ENCODE measurements at places on chromosomes 3 and 15.

- DNase-seq: no peak
These were observed 2.1 kb upstream of the ANXA2 start for GRCh38 chr15:60399931-60400330.

GRCh38 chr3:184260724-184261269 lies 556 bp downstream of the CAMK2N2 start:
- DNase-seq: no peak

GRCh38 chr3:49910409-49911123 lies 6.9 kb upstream of the MST1R start:
- DNase-seq: no peak

DNA sequence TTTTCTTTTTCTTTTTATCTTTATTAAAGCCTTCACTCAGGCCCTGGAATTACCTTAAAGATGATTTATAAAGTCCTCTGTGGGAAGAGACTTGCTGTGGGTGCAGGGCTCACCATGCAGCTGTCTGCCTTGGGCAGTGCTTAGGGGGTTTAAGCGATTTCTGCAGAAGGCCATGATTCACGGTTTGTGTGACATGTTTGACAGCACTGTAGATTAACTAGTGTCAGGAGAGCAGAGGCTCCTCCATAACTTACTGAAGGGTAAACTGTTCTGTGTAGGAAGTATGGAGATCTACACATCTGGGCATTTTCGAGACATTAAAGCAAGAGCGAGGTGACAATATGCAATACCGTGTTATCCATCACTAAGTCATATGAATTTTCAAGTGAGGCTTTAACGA lies 137.7 kb downstream of the LRIG1 start:
- no peak for DNase-seq

GRCh38 chr15:44315126-44315525 lies 26.6 kb downstream of the GOLM2 start:
- no peak for DNase-seq

- no peak for DNase-seq
These were observed 11.2 kb downstream of the APBA2 start for GRCh38 chr15:28896951-28897350.

DNA sequence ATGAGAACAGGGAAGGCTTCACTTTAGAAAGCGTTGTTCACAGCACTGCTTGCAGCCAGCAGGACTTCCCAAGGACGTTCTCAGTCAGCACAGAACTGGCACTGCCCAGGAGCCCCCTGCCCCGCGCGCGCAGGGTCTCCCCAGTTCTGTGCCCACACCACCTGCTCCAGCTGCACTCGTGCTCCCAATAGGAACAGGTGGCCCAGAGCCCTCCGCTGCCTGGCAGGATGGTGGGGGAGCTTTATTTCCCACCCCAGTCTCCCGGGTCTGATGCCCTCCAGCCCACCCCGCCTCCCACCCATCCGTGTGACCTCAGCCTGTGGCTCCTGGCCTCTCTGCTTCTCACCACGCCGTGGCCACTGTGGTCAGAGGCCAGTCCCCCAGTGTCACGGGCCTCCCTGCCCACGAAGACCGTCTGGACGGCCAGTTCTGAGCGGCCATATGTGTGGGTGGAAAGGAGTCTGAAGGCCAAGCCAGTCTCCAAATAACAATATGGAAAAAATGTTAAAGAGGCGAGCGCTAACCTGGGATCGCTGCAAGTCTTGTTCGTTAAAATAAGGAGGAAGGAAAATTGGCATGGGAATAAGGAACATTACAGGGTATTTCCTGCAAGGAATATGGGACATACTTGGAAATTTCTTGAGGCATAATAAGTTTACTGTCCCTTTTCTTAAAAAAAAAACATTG lies 54.6 kb upstream of the PCSK6 start:
- no peak for DNase-seq

GRCh38 chr15:98286831-98287230 lies 326.3 kb downstream of the ARRDC4 start:
- DNase-seq: no peak

- no peak for DNase-seq
These were observed 345.0 kb downstream of the GRM7 start for GRCh38 chr3:7205962-7206361.

DNA sequence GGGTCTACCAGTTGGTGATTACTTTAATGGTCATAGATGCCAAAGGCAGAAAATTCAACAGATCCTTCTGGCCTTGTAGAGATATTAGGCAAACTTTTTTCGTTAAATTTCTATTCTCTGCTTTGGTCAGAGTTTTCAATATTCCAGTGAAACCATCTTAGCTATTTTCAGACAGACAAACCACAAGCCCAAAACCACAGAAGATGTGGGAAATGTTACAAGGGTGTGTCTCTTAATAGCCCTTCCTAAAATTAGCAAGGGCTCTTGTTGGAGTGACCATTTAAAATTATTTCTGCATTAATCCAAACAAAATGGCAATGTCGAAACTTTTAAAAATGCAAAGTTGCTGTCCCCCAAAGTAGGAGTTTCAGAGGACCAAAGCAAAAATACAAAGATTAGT lies 102.8 kb downstream of the ARRDC4 start:
- no peak for DNase-seq

GRCh38 chr15:22939652-22940061 lies 40.5 kb downstream of the CYFIP1 start:
- no peak for DNase-seq

DNA sequence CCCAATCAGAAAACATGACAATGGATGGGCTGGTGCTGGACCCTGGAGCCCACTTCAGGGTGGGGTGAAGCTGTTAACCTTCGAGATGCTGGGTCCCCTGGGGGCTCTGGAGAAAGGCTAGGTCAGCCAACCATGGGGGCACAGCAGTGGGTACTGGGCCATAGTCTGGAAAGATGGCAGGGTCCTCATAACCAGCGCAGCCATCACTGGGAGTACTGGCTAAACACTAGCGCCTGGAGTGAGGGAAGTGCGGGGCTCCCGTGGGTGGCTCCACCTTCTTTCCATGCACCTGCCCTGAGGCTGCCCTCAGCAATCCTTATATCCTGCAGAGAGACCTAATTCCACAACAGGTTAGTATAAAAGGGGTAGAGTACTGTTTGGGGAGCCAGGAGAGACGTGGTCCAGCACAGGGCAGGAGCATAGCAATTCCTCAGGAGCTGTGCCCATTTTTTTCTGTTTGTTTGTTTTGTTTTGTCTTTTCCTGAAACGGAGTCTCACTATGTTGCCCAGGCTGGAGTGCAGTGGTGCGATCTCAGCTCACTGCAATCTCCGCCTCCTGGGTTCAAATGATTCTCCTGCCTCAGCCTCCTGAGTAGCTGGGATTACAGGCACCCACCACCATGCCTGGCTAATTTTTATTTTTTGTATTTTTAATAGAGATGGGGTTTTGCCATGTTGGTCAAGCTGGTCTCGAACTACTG lies 122.6 kb upstream of the MEF2A start:
- no peak for DNase-seq

- DNase-seq: no peak
These were observed 20.8 kb downstream of the ARL14 start for GRCh38 chr3:160697637-160698380.

GRCh38 chr3:146712806-146713205 lies 107.7 kb upstream of the PLSCR5 start:
- DNase-seq: no peak

- DNase-seq: no peak
These were observed 49.3 kb upstream of the KCNAB1 start for GRCh38 chr3:156071031-156071430.

GRCh38 chr3:26102376-26102775 lies 312.5 kb downstream of the OXSM start:
- DNase-seq: no peak

DNA sequence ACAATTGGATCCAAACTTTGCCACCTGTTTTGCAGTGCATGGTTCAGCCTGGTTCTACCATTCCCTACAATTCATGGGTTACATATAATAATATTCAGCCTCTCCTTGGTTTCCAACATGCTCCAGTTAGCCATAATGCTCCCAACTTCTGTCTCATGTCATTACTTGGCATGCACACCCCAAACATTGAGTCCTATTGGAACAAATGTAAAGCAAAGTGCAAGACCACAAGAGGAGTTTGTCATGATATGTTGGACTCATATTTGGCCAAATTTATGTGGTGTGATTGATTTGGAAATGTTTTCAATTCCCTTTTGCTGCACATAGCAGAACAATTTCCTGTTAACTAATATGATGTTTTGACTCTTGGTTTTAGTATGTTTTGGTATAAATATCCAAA lies 50.2 kb downstream of the KCNAB1 start:
- DNase-seq: no peak

GRCh38 chr3:66989860-66990696 lies 8.0 kb upstream of the KBTBD8 start:
- DNase-seq: no peak
